ENCODE measurements at places on chromosomes 16 and 17. TPM values are rescaled to one million over a fixed set of nuclear protein-coding genes. Genes with fewer than 3 reads are reported as not detected.

Gene CTRL
- 4.9 TPM for total RNA-seq

Gene KRT39
- not detected for total RNA-seq

DNA sequence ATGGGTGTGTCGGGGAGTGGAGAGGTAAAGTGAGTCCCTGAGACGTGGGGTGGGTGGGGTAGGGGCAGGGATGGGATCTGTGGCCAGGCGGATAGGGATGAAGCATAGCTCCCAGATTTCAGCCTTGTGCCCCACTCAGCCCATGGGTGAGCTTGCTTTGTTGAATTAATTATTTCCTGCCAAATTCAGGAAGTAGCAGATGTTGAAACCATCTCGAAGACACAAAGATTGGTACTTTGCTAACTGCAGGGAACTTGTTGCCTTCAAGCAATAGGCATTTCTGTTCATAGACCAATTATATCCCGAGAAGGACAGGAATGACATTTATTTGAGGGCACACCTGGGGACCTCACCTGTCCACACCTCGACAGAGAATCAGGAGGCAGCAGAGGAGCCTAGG lies 11.0 kb upstream of the C16orf74 start:
- DNase-seq = no peak

- DNase-seq = no peak
These were observed 14.1 kb upstream of the MRTFB start for GRCh38 chr16:14056970-14057369.

DNA sequence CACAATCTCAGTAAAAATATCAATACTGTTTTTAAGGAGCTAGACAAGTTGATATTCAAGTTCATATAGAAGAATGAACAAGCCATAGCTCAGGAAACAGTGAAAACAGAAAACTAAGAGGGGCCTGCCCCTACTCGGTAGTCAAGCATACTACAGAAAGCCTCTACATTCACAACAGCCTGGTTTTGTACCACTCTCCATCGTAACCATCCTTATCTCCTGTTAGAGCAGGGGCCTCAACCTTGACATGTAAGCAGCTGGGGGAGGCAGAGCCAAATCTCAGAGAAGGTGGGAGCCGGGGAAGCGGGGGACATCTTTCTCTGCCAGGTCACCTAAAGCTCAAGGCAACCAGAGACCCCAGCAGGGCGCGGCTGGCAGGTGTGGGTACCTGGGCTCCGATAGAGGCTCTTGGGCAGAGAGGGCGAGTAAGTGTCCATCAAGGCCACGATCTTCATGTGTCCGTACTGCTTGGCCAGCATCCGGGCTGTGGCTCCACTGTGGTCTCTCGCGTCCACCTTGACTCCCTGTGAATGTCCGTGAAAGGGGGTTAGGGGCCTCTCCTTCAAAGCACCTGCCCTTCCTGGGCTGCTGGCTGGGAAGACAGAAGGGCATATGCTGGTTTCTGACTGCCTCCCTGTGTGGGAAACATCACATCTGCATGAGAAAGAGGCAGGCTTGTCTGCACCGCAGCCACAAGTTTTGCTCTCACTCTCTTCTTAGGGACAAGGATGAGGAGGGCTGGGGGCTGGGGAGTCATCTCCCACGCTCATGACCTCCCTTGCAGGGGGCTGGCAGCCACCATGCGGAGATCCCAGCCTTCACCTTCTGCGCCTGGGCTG lies 20.2 kb downstream of the ANKS3 start:
- no peak for DNase-seq

DNA sequence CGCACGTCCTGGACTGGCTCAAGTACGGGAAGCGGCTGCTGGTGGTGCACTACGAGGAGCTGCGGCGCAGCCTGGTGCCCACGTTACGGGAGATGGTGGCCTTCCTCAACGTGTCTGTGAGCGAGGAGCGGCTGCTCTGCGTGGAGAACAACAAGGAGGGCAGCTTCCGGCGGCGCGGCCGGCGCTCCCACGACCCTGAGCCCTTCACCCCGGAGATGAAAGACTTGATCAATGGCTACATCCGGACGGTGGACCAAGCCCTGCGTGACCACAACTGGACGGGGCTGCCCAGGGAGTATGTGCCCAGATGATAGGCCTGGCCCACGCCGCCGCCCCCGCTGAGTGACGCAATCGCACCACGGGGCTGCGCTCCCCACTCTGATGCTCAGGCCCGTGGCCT lies 50.2 kb downstream of the WSCD1 start:
- DNase-seq = no peak

GRCh38 chr16:49748322-49748721 lies 107.6 kb downstream of the ZNF423 start:
- no peak for DNase-seq

- DNase-seq = no peak
These were observed 184.7 kb downstream of the MYO1D start for GRCh38 chr17:32692179-32692578.

Gene SLC16A11
- total RNA-seq = 1.7 TPM

Gene KRT32
- not detected for total RNA-seq

Gene KIF2B
- total RNA-seq = not detected

Gene SCN4A
- not detected for total RNA-seq

DNA sequence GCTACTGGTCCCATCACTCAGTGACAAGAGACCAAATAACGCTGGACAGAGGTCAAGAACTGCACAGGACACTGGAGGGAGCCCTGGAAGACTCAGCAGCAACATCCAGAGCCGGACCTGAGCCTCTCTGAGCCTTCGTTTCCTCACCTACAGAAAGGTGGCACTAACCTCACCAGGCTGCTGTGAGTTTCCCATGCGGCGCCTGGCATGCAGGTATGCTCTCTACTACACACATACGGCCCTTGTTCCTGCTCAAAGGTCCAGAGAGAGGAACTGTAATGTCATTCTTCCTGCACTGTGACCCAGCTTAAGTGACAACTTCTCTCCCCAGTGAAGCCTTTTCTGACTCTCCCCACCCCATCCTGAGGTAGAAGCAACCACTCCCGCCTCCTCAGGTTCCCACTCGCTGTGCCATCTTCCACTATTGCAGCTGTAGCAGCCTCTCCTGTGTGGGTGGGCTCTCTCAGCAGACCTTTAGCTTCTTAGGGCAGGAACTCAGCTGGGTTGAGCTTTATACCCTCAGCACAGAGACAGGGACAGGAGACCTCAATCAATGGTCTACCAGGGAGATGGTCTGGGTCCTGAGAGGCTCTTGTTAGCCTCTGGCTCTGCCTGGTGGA lies 43.9 kb upstream of the SREBF1 start:
- DNase-seq = no peak

- no peak for DNase-seq
These were observed 698.2 kb downstream of the MAF start for GRCh38 chr16:78902321-78902720.

Gene SCNN1G
- not detected for total RNA-seq

- DNase-seq = no peak
These were observed 4.8 kb downstream of the KLHL11 start for GRCh38 chr17:41860254-41860931.

DNA sequence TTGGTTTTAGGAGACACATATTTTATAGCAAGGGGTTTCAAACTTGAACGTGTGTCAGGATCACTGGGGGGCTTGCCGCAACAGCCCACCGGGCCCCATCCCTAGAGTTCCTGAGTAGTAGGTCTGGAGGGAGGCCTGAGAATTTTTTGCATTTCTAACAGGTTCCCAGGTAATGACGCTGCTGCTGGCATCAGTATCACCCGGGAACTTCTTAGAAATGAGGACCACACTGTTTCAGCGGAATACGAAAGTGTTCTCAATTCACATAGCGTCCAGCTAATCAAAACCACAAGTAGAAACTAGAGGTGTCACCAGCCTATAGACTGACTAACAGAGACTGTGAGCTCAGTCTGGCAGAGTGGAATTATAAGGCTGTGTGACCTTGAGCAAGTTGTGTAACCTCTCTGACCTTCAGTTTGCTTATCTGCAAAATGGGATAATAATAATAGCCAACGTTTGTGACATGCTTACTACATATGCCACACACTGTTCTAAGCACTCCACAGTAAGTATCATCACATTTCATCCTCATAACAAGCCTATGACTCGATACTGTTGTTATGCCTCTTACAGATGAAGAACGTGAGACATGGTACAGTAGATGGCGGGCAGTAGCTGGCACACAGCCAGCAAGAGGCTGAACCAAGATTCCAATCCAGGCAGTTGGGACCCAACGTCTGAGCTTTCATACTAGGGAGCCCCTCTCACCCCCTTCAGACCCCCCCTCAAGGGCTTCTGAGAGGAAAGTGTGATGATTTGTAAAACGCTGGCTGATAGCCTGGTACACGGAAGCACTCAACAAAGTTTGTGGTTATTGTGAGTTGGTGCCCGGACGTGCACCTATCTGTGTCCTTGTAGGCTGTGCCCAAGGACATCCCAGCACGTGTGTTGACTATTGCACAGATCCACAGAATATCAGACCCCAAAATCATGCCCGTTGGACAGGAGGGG lies 4.6 kb upstream of the ICAM2 start:
- no peak for DNase-seq
